ENCODE measurements at places on chromosomes 1 and 21.

GRCh38 chr21:35254765-35255138 lies 205.7 kb upstream of the RUNX1 start:
- DNase-seq, result no peak

DNA sequence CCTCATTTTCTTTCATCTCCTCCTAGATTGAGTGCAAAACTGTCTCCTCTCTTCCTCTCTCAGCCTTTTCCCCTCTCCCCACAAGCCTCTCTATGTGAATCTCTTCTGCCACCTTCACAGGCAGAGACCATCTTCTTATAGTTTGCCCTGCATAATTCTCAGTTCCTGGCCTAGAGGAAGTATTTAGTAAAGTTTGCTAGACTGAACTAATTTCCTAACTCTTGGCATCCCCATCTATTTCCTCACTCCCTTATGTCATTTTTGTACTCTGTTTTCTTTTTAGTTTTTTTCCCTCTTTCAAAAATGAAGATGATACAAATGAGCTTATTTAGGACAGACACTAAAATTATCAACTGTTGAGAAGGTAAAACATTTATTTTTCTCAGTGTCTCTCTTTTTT lies 66.0 kb downstream of the XCL2 start:
- DNase-seq, result no peak

DNA sequence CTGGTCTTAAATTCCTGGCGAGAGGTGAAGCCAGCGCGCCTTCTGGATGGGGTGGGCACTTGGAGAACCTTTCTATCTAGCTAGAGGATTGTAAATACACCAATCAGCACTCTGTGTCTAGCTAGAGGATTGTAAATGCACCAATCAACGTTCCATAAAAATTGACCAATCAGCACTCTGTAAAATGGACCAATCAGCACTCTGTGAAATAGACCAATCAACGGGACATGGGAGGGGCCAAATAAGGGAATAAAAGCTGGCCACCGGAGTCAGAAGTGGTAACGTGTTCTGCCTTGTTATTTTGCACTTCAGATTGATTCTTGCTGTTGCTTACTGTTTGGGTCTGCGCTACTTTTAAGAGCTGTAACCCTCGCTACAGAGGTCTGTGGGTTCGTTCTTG lies 12.0 kb upstream of the LIN9 start:
- no peak for DNase-seq

DNA sequence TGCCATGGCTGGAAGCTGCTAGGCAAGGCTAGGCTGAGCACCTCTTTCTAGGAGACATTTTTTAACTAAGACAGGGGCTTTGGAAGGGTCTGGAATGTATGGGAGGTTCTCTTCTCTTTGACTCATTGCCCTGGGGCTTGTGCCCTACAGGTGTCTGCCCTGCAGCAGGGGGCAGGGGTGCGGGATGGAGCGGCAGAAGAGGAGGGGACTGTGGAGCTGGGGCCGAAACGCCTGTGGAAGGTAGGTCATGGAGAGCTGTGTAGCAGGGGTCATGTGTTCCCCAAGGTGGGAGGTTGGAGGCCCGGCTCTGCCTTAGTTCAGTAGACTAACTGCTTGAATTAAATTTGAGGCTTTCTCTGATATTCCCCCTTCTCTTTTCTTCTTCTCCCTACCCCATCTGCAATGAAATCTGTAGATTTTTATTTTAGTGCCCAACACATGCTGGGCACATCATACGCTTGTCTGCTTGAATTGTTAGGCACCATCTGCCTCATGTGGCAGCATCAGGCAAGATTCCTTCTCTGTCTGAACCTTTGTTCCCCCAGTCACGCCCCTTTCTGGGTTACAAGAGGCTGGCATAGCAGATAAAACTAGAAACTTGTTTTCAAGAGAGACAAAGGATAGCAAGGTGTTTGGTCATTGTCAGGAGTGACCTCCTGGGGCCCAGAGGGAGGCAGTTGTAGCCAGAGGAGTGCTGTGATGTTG lies 18.4 kb downstream of the PPFIA4 start:
- DNase-seq, result no peak

DNA sequence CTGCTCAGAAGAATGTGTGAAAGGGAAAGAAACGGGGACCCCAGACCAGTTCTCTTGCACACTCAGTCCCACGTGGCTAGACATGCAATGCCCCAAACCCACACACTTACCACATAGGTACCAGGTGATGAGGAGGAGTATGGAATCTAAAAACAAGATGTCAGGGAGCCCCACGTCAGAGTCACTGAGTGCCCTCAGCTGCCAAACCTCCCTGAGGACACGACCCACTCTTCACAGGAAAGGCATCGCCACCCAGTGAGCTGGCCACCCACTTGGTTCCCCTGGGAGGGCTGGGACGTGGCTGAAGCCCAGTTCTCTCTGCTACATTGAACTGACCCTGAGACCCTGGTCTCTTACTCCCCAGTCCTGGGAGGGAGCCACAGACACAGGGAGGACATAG lies 41.4 kb downstream of the MRPL37 start:
- no peak for DNase-seq

- DNase-seq, result no peak
Observed at GRCh38 chr1:181817091-181817490, 244.4 kb downstream of the ZNF648 start.

DNA sequence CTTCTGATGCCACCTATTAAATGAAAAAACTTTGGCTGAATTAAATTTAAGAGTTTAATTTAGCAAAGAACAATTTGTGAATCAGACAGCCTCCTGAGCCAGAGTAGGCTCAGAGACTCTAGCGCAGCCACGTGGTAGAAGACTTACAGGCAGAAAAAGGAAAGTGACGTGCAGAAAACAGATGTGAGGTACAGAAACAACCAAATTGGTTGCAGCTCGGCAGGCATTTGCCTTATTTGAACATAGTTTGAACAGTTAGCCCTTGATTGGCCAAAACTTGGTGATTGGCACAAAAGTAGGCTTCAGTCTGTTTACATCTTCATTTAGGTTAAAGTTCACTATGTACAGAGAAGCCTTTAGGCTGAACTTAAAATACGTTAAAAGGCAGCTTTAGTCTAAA lies 22.9 kb downstream of the TCP10L start:
- DNase-seq, result no peak

DNA sequence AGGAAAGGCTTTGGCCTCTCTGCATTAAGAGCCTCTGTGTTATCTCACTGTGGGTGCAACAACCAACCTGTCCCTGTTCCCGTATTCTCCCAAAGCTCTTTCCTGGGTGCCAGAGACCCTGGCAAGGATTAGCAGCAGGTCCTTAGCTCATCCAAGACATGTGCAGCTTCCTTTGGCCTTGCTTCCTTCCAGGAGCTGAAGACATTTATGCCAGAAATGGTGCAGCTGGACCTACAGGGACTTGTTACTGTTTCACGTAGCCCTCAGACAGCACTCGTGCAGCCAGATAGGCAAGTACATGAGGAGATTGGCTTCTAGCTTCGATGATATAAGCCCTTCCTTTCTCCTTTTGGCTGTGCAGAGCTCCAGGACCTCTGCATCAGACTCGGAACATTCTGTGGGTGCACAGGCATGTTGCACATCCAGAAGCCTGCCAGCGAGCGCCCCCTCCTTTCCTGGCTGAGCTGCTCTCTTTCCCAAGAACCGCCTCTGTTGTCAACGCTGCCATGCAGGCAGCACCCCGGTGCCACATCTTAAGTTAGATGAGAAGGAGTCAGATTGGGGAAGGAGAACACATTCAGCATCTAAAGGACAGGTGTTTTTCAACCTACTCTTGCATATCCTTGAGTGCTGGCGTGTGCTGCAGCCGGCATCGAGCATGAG lies 284.5 kb upstream of the PLXNA2 start:
- no peak for DNase-seq

- no peak for DNase-seq
Observed at GRCh38 chr1:33753087-33753856, 110.6 kb upstream of the HMGB4 start.

DNA sequence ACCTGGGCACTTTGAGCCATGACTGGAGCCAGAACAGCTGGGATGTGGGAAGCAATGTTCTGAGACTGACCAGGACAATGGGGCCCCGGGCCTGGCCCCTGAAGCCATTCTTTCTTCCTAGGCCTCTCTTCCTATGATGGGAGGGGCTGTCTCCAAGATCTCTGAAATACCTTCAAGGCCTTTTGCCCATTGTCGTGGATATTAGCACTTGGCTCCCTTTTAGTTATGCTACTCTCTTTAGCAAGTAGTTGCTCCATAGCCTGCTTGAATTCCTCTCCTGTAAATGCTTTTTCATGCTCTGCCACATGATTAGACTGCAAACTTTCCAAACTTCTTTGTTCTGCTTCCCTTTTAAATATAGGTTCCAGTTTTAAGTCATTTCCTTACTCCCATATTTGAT lies 262.9 kb upstream of the CACYBP start:
- DNase-seq, result no peak

DNA sequence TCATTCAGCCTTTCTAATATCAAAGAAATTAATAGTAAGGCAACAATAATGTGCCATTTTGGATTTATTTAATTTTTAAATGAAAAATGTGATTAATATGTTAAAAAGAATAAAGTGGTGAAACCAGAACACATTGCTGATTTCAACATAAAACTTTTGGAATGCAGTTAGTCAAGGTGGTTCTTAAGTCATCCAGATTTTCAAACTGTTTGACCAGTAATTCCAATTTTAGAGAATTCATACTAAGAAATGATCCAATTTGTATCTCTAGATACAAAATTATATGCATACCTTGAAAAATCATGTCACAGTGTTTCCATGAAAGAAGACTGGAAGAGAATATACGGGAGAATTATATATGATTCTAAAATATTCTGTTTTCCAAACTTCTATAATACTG lies 54.2 kb upstream of the MCOLN3 start:
- no peak for DNase-seq

DNA sequence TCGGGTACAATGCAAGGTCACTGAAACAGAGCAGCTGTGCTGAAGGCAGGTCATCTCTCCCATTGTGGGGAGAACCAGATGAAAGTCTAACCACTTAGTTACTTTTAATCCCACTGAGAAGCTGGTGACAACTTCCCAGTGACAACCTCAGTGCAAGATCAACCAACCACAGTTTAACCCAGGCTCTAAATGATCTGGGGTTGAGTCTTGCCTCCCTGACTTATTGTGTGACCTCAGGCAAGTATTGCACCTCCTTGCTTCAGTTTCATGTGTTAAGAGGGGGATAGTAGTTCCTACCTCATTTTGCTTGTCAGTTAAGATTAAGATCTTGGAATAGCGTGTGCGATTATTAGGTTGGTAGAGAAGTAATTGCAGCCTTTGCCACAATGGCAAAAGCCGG lies 3.2 kb downstream of the ZP4 start:
- no peak for DNase-seq

GRCh38 chr1:100643471-100644196 lies 75.9 kb upstream of the VCAM1 start:
- DNase-seq, result no peak

GRCh38 chr1:21597753-21598152 lies 71.4 kb downstream of the RAP1GAP start:
- DNase-seq, result no peak

- DNase-seq, result no peak
Observed at GRCh38 chr1:209567698-209568175, 15.8 kb upstream of the CAMK1G start.

DNA sequence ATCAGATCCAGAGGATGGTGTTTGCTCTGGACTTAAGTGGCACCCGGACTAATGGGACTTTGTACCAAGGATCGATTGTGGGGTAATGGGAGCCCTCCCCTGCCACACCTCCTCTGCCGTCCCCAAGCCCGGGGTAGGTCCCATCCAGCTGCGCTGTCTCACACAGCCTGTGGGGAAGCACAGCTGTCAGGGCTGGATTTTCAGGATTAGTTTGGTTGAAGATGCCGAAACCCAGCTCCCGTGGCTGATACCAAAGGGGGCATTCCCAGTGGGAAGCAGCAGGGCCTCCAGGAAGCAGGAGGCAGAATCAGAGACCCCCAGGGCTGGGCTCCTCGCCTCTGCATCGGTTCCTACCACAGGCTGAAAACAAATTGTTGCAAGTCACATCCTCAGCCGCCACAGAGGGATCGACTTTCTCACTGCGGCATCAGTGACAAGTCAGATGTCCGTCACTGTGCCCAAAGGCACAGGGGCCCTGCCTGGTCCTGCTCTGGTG lies 59.7 kb downstream of the MATN1 start:
- DNase-seq, result no peak

- DNase-seq, result no peak
Observed at GRCh38 chr1:52098139-52098871, 42.2 kb downstream of the BTF3L4 start.

DNA sequence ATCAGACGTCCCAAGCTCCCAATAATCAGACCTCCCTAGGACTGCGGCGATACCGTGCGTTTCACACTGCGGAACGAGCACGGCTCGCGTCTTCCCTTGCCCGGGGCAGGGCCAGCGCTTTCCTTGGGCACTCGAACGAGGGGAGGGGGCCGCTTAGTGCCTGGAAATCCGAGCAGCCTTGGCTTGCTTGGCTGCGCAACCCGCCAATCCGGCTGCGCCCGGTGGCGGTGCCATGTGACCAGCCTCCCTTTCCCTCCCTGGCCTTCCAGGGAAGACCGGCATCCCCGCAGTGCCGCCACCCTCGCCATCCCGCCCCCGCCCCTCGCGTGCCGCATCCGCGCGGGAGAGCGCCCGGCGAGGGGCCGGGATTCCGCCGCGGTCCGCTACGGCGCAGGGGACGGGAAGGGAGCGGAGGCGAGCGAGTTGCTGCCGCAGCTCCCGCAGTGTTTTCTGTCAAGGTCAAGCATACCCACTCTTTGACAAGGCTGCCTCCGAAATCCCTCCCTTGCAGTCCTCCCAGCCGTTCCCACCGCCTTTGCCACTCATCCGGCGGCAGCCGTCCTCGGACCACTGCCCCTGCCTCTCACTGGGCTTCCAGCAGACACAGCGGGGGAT lies 8.3 kb upstream of the RNF19B start:
- peak; percentile 54 for DNase-seq

DNA sequence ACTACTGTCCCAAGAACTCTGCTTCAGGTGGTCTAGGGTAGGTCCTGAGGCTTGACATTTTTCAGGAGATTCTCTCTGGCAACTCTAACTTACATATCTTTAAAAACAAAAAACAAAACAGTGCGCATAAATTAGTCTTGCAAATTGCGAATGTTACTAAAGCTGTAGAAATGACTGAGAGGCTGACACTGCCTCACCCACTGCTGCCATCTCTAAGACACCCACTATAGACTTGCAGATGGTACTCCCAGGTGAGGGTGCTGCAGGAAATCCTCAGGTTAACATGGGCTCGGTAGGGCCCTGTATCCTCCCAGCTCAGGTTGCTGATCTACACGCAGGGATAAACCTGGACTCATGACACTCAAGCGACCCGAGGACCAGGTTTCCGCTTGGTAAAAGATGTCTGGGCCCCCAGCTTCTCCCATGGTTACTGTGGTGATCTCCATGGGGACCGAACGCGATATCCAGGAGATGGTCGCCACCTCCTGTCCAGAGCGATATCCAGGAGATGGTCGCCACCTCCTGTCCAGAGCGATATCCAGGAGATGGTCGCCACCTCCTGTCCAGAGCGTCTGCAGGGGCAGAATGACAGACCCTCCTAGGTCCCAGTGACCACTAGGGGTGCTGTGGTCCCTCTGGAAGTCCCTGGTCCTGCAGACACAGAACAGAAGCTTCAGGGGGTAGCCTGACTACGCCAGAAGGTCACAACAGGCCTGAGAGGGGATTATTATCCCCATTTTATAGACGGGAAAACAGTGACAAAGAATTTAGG lies 16.2 kb upstream of the LY9 start:
- no peak for DNase-seq
